ENCODE measurements at places on chromosomes 13 and 19.

- no peak for DNase-seq
Observed at GRCh38 chr13:28582225-28582891, 76.6 kb upstream of the POMP start.

- DNase-seq: no peak
Observed at GRCh38 chr13:73717632-73718031, 416.6 kb downstream of the KLF12 start.

DNA sequence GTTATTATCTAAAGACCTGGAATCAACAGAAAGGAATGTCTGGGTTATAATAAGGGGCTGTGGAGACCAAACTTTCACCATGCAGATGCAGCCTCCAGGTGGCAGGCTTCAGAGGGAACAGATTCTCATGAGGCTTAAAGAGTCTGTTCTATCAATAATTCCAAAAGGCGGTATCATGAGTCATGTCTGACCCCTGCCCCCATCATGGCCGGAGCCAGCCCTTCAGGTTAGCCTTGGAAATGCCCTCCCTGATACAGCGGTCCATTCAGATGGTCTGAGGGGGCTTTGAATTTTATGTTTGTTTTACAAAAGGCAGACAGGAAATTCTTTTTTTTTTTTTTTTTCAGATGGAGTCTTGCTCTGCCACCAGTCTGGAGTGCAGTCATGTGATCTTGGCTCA is 21.7 kb upstream of the LAMP1 start:
- DNase-seq: peak; percentile 17

GRCh38 chr13:23574421-23575145 is 4.4 kb downstream of the TNFRSF19 start:
- DNase-seq: no peak

- no peak for DNase-seq
Observed at GRCh38 chr19:2199861-2200623, 36.1 kb downstream of the PLEKHJ1 start.

- DNase-seq: no peak
Observed at GRCh38 chr13:98965325-98965724, 12.5 kb downstream of the DOCK9 start.

DNA sequence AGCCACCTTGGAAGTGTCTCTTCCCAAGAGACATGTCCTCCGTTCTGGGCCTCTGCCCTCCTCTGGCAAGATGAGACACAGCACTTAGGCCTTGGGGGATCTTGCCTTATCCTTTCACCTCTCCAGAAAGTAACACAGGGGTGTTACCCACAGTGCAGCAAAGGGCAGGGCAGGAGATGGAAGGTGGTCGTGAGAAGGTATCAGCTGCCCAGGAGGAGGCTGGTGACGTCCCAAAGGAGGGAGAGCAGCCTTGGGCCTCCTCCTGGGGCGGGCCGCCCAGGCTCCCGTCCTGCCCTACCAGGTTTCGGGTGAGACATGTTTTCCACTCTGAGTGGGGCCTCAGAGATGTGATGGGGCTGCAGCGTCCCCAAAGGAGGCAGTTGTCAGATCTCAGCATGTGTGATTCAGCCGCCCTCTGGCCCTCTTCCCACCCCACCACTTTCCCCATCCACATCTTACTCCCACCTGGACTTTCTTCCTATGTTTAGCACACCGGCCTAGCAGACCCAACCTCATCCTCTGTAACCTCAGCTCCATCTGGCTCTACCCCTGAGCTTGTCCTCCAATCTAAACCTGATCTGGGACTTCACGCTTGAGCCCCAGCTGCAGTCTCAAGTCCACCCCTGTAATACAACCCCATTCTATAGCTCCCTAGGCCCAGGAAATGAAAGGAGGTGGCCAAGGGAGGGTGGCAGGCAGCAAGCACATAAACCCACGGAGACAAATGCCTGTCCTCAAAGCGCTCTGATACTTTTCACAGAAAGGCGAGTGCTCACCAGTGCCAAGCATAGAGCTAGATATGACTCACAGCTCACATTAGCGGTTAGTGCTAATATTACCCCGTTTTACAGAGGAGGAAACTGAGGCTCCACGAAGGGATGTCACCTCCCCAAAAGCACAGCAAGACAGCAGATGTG is 9.3 kb downstream of the POU2F2 start:
- no peak for DNase-seq

DNA sequence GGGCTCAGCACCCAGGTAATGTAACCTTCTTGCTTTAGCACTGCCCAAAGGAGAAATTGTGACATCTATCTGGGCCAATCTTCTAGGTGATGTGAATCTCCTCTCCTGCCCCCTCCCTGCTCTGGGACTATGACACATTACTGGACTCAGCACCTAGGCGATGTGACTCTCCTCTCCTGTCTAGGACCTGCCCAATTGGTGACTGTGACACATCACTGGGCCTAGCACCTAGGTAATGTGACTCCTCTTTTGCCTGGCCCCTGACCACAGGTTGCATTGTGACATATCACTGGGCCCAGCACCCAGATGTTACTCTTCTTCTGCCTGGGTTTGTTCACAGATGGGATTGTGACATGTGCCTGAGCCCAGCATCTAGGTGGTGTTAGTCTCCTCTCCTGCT is 45.0 kb downstream of the ZNF85 start:
- DNase-seq: no peak

DNA sequence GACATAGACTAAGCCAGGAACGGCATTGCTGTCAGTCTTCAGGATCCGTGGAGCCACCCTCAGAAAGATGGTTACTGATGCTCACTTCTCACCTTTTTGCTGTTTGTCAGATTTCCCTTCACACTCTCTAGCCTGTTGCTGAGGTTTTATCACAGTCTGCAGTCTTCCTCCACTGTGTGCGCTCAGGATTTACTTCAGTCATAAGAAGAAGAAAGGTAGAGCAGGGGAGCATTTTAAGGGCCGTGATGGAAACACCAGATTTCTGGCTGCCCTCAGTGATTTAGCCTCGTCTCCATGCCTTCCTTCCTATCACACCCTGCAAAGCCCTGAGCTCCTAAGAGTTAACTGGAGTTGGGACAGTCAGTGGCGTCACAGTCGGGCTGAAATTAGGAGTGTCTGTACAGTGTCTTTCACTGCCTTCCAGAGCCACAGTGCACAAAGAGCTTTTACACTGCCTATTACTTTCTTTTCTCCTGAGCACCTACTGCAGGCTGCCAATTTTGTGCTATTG is 60.0 kb upstream of the GPR183 start:
- DNase-seq: no peak

GRCh38 chr13:113489171-113489548 is 1.4 kb downstream of the DCUN1D2 start:
- DNase-seq: no peak

GRCh38 chr19:31344403-31344802 is 4.8 kb downstream of the TSHZ3 start:
- no peak for DNase-seq

- no peak for DNase-seq
Observed at GRCh38 chr19:6754136-6754535, 13.1 kb downstream of the SH2D3A start.

DNA sequence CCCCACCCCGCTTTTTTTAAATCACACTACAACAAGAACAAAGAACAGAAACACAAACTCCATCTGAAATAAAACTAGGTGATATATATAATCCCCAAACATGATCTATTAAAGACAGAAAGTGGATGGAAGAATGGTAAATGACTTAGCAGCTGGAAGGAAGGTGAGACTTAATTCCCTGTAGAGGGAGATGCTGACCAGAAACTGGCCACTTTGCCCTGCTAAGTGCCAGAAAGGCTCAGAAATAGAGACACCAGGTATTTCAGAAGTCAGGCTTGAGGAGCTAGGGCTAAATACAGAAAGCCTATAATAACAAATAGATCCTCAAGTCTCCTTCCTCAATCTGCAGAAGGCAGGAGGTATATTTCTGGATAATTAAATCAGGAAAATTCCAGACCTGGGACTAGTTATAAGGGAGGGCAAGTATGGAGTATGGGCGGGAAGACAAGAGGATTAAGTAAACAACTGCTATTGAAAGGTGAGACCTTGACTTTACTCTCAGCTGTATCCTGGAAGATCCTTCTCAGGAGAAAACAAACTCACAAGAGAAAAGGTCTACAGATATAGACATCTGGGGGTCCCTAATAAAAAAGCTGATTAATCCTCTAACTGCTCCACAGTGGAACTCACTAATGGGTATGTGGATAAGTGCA is 32.2 kb downstream of the MTRF1 start:
- no peak for DNase-seq

DNA sequence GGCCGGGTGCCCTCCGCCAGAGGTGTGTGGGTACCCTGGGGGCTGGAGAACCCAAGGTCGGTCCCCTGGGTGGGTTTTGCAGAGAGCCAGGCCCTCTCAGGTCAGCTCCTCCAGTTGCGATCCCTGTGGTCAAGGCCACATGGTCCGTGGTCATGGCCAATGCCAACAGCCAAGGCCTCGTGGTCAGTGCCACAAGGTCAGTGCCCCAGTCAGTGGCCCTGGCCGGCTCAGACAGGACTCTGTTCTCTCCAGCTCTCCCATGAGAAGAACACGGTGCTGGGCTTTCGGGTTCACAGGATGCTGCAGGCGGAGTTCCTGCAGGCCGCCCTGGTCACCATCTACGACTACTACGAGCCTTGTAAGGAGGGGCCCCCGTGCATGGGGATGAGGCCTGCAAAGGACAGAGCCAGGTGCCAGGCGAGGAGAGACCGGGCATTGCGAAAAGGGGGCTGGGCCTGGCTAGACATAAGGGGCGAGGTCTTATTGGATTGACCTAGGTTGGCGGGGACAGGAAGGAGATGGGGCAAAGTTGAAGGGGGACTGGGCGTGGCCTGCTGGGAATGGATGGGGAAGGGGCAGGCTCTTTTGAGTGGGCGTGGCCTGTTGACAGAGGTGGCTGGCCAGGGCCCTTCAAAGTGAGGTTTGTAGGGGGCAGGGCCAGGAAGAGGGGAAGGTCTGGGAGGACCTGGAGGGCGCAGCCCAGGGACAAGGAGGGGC is 15.2 kb upstream of the SHFL start:
- DNase-seq: no peak

DNA sequence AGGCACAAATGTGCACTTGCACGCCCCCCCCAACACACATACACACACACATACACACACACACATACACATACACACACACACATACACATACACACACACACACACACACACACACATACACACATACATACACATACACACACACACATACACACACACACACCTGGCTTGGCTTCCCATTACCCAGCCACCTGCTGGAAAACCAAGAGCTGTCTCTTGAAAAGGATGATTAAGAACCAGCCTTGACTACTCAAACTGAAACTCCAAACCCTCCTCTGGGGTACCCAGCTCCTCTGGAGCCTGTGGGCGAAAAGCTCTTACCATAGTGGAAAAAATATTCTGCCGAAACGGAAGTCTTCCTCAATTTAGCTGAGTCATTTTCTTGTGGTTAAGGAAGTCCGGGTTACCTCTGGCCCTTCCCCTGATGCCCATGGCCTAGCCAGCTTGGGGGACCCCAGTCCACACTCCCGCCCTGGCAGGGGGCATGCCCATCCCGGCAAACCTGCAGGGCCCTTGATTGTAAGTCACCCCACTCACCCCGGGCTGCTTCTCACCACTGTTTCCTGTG is 21.9 kb downstream of the CEBPA start:
- DNase-seq: no peak

DNA sequence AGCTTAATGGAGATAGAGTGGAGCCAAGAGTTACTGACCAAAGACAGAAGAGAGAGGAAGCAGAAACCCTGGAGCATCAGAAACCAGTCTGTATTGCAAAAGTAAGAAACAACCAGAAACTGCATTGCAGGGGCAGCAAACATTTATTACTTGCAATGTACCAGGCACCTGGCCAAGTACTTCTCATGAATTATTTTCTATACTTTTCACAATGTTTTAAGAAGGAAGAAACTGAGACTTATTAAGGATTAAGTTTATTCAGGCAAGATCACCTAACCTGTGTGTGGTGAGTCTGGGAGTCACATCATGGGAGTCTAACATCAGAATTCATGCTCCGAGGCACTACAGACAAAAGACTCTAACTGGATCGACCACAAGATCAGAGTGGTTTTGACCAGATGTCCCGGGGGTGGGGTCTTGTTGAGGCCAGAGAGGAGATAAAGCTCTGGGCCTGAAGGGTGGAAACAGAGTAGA is 47.4 kb downstream of the TNFRSF19 start:
- peak; percentile 46 for DNase-seq
